Stimulated activated CD4-positive, alpha-beta T cell treated with anti-CD3 and anti-CD28 coated beads, Interleukin-2, amount 100 ng/mL, for 4 hours (primary cell): ENCODE measurements at places on chromosomes 2 and 18.
A peak's percentile ranks its signal among the peaks of the same experiment; 100 is the strongest.

DNA sequence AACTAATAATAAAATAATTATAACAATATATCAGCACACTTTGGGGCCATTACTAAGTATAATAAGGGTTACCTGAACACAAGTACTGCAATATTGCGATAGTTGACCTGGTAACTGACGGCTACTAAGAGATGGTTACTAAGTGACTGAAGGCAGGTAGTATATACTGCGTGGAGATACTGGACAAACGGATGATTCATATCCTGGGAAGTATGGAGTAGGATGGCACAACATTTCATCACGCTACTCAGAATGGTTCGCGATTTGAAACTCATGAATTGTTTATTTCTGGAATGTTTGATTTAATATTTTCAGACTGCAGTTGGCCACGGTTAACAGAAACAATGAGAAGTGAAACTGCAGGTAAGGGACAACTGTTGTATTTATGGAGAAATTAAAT is 39.5 kb upstream of the FLACC1 start:
- no peak for DNase-seq

- DNase-seq, result no peak
Observed at GRCh38 chr2:219893541-219893940, 266.1 kb downstream of the SLC4A3 start.

GRCh38 chr2:159840616-159841015 is 42.6 kb upstream of the CD302 start:
- no peak for DNase-seq

GRCh38 chr2:75130171-75130570 is 69.1 kb downstream of the TACR1 start:
- DNase-seq, result no peak

DNA sequence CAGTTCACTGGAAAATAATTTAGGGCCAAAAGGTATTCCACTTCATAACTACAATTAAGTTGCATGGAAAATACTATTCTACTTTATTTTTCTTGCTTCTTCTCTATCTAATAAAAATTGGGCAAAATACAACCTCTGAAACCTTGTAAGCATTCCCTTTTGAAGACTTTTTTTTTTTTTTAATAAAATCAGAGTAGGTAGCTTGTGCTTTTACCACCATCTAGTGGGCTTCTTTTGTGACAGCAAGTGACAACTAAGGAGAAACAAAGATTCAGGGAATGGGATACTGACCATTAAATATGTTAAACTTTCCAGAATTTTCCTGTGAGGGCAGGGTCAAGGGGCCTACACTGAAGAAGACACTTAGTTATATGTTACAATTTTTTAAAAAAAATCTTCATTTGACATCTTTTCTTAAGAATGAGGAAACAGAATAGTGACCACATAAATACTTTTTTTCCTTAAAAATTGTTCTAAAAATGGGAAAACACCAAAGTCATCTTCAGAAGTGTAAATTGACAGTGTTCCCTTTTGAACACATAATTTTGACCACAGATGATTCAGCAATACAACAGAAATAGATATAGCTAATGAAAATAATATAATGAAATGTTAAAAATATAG is 1183.2 kb upstream of the ACVR2A start:
- DNase-seq, result no peak

- no peak for DNase-seq
Observed at GRCh38 chr2:156818944-156819343, 382.8 kb downstream of the GPD2 start.

DNA sequence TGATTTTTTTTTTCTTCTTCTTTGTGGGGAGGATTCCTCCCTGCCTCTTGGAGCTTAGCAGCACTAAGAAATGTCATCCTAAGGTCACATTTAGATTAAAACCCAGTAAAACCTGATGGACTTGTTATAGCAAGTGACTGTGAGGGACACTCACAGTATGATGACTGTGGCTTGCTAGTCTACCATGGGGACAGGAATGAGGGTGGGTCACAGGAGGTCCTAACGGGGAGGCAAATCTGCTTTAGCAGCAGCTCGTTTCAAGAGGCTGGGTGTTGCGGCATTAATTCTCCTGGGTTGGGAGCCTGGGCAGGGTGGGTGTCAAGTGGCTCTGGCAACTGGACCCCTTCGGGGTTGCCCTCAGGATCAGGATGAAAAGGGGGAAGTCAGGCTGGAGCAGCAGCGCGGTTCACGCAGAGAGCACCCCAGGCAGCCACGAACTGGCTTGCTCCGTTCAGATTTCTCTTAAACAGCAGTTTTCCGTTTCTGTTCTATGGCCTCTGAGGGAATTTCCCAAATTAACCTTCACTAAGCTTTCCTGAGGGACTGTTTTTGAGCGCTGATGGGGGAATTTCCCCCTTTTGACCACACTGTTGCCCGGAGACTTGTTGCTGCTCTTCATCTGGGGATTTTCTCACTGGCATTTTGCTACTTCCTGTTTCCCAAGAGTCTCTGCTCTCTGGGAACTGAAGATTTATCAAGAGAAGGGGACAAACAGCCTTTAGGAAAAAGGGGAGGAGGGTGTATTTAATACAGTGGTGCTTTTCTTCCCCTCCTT is 59.8 kb upstream of the PELI1 start:
- peak; percentile 19 for DNase-seq

- DNase-seq, result no peak
Observed at GRCh38 chr2:190599073-190599472, 49.8 kb upstream of the NAB1 start.

- DNase-seq, result no peak
Observed at GRCh38 chr2:118053681-118054080, 34.6 kb upstream of the INSIG2 start.

DNA sequence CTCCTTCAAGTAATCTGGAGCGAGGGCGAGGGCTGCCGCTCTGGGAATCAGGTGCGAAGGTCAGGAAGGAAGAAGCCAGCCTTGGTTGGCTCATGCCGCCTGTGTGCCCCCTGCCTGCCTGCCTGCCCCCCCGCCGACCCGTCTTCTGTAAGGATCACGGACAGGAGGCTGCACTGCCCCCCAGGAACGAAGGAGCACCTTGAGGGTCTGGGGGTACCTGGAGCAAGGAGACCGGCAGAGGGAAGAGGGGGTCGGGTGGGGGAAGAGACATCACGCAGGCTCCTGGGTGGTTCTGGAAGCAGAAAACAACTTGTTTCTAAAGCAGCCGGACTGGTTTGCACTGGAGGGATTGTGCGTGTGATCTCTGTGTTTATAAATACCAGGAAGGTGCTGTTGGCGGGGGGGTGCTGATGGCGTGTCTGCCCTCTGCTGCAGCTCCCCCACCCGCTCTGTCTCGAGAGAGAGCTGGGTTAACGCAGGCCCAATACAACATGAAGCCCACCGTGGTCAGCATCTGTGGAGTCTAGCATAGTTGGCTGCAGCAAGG is 1.7 kb downstream of the FOSL2 start:
- DNase-seq, result no peak

DNA sequence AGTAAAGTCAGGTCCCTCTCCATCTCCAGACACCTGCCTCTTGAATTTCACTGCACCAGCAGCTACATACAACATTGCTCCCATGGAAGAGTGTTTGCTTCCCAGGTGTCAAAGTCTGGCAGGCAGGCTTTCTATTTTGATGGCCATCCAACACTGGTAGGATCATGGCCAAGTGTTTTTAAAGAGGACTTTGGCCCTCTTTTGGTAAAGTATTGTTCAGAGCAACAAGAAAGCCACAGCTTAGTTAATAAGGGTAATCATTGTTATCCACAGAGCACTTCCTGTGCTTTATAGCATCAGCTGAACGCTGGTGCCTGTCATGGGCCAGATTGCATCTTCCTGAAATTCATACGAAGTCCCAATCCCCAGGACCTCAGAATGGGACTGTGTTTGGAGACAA is 133.2 kb downstream of the NCK2 start:
- DNase-seq, result no peak

DNA sequence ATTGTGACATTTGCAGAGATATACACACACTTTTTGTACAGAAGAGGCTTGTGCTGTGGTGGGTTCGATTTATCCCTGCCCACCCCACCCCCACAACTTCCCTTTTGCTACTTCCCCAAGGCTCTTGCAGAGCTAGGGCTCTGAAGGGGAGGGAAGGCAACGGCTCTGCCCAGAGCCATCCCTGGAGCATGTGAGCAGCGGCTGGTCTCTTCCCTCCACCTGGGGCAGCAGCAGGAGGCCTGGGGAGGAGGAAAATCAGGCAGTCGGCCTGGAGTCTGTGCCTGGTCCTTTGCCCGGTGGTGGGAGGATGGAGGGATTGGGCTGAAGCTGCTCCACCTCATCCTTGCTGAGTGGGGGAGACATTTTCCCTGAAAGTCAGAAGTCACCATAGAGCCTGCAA is 40.0 kb downstream of the STEAP3 start:
- no peak for DNase-seq

DNA sequence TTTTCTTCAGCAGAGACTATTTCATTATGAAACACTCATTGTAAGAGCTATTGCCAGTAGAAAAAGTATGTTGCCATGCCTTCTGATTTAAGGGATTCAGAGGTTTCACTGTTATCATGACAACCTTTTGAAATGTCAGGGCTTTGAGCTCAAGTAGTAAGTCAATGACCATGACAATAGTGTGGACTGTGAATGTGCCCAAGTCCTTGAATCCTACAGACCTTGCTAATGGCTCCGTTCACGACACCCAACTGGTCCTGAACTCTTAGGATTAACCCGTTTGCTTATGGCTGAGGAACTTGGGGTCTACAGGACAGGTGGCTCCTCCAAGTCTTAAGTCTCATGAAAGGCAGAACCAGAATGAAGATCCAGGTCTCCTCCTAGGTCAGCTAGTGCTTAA is 17.6 kb upstream of the KIDINS220 start:
- DNase-seq, result no peak

GRCh38 chr2:25339791-25340180 is 1.9 kb downstream of the DNMT3A start:
- DNase-seq, result no peak

- DNase-seq, result no peak
Observed at GRCh38 chr2:70498054-70498453, 55.6 kb downstream of the TGFA start.

GRCh38 chr2:239020541-239021041 is 172.7 kb downstream of the TWIST2 start:
- no peak for DNase-seq

DNA sequence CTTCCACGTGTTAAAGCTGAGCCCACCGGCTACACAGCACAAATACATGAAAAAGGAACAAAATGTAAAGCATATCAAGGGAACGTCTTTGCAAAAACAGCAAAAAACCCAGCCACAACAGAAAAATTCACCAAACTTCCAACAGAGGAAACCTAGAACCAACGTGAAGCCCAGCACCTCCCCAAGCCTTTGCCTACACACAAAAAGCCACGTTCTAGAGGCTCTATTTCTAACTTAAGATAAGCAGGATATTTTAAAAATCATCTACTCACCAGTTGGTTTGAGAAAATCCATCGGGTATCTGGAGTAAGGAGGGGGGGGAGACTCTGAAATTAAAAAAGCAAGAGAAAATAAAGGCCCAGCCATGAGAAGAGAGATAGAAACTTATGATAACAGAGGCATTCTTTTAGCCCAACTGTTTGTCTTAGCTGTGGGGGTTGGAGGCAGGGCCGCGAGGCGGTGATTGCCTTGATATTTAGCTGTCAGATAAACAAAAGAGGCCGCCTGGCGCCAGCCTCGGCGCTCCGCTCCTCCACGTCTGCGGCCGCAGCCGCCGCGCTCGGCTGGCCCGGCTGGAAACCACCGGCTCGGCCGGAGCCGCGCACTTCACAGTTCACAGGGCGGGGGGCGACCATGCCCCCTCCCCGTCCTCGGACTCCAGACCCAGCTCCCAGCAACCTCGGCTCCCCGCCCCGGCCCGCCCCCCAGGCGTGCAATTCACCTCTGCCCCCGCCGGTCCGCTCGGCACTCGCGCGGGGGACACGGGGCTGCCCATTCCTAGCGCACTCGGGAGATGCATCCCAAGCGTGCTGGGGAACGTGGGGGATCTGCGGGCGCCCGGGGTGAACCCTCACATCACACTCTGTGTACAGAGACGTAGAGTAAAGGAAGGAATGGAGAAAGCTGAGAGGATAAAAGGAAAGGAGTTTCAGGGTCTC is 2.4 kb downstream of the SMAD7 start:
- DNase-seq, result no peak

DNA sequence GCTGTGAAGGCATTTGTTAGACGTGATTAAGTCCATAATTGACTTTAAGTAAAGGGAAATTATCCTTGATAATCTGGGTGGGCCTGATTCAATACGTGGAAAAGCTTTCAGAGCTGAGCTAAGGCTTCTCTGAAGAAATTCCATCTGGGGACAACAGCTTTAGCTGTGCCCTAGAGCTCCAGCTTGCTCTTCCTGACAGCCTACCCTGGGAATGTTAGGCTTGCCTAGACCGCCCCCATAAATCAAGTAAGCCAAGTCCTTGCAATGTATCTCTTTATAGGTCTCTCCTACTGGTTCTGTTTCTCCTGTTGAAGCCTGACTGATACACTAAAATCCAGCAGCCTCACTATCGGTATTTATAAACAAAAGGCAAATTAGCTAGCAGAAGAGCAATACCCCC is 160.0 kb downstream of the STK39 start:
- DNase-seq, result no peak

DNA sequence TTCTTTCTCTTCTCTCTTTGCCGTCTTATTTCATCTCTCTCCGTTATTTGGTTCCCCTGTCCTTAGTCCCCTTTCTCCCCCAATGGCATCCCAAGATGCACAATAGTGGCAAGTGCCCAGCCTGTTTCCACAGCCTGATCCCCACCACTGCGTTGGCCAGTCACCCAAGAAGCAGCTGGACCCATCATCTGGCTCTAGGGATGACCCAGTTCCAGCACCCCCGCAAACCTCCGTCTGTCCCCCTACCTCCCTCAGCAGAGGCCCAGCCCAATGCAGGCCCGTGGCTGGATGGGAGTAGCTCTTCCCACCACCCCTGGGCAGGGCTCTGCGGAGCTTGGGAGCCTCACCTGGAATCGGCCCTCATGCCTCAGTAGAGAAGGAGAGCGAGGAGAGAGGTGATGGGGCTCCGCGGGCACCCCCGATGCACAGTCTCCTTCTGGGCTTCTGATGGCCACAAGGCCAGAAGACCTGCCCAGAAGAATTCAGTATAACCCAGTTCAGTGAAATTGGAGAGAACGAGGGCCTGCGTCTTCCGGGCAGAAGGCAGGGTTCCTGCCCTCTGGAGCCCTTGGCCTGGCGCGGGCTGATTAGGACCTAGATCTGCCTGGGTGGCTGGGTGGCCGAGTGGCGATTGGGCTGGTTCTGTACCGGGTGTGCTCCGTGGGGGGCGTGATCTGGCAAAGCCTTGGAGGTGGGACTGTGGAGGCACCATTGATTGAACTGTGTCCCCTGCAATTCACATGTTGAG is 50.9 kb downstream of the RRM2 start:
- no peak for DNase-seq

GRCh38 chr2:9844036-9844483 is 786 bp downstream of the TAF1B start:
- DNase-seq, result no peak

DNA sequence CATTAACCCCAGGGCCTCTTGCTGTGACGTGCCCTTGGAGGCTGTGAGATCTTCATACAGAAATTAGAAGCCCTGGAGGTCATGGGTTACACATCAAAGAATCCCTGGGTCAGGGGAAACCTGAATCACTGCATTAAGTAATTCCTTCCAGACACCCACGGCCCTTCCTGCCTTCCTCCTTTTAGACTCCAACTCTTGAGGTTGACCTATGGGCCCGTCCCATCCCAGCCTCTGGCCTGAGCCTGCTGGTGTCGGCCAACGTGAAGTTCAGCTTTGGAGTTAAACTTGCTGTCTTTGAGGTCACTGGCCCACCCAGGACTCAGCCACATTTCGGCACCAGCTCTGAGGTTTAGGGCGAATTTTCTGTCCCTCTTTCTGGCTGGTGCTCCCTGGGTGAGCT is 198.3 kb downstream of the ACKR3 start:
- DNase-seq, result no peak
